ENCODE measurements at places on chromosomes 2 and 18. TPM values are rescaled to one million over a fixed set of nuclear protein-coding genes. Genes with fewer than 3 reads are reported as not detected.

DNA sequence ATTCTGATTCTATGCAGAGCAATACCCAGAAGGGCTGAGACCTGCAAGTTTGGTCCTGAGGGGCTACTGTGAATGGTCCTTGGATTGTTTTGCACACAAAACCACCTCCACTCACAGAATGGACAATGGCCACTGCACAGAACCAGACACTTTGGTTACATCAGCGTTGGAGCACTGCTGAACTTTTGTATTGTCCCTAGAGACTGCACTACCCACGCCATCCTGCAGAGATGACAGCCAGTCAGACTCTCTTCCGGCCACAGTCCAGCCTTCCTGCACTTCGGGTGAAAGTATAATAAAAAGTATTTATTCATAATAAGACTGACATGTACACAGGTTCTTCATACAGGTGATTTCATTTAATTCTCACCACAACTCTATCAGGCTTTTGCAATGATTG lies 35.7 kb downstream of the CELF4 start:
- H3K27ac ChIP-seq = no peak overlapping the region
- H3K4me3 ChIP-seq = no peak overlapping the region
- H3K36me3 ChIP-seq = no peaks in the 10 kb centered on the region
- no peak for DNase-seq
- no peaks in the 10 kb centered on the region for H3K4me1 ChIP-seq
- peaks cover 22% of the 10 kb centered on the region for H3K27me3 ChIP-seq

RSAD2 gene
- 0.72 TPM for total RNA-seq

PLEK gene
- total RNA-seq = 0.36 TPM

ALLC gene
- total RNA-seq = not detected

ABCG5 gene
- not detected for total RNA-seq

DNA sequence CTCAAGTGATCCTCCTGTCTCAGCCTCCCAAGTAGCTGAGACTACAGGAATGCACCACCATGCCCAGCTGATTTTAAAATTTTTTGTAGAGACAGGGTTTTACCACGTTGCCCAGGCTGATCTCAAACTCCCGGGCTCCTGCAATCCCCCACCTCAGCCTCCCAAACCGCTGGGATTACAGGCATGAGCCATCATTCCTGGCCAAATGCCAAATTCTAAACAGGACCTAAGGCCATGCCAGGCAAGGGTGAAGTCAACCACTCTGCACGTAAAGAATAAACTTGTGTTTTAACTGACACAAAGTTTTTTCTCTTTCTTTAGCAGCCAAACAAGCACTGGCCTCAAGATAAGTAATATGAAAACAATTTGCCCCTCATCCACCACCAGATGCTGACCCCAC lies 37.4 kb upstream of the SATB2 start:
- H3K27me3 ChIP-seq = no peaks in the 10 kb centered on the region
- no peak for DNase-seq
- H3K4me3 ChIP-seq = no peak overlapping the region

DNA sequence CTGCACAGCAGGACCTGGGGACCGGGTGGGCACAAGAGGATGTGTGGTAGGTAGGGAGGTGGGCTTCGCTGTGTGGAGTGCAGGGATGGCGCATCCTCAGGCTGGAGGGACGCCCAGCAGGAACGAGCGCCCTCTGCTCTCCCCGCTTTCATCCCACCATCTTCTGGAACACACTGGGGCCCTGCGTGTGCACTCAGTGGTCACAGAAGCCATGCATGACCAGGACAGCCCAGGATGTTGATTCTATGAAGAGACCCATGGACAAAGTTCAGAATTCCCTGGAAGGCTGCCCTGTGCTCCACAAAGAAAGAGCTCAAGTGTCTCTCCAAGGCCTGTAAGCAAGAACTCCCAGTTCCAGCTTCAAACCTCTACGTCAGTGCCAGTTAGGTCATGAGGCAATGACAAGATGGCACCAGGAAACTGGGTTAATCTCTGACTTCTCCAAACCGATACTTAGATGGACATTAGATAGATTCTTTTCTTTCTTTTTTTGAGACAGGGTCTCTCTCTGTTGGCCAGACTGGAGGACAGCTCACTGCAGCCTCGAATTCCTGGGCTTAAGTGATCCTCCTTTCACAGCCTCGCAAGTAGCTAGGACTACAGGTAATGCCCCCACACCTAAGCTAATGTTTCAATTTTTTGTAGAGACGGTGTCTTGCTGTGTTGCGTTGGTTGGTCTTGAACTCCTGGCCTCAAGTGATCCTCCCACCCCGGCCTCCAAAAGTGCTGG lies 3.4 kb downstream of the SLC66A2 start:
- H3K36me3 ChIP-seq = peaks cover 11% of the 10 kb centered on the region
- no peak for DNase-seq
- peaks cover 11% of the 10 kb centered on the region for H3K4me1 ChIP-seq
- H3K4me3 ChIP-seq = no peak overlapping the region
- no peaks in the 10 kb centered on the region for H3K27me3 ChIP-seq

GRCh38 chr2:183892315-183892941 lies 705.9 kb upstream of the ZNF804A start:
- no peaks in the 10 kb centered on the region for H3K36me3 ChIP-seq
- H3K4me3 ChIP-seq = no peak overlapping the region
- no peaks in the 10 kb centered on the region for H3K27me3 ChIP-seq
- no peak for DNase-seq

DNA sequence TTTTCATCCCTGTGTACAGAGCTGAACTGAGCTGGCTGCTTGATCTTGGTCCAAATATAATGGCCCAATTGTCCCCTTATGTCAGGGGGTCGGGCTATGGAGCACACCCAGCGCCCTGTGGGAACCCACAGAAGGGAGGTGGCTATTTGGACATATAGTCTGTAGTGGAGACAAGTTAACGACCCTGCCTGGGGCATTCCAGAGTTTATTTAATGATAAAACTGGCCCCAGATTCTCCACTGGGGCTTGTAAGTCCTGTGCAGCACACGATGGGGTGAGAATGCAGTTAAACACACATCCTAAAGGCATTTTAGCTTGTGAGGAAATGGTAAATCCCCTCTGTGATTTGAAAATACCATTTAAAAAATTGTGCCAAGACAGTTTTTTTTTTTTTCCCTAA lies 72.9 kb downstream of the QPCT start:
- H3K27ac ChIP-seq = peak overlapping the region; percentile 75
- no peaks in the 10 kb centered on the region for H3K36me3 ChIP-seq
- H3K4me3 ChIP-seq = no peak overlapping the region
- H3K27me3 ChIP-seq = no peaks in the 10 kb centered on the region
- DNase-seq = peak; percentile 78
- peaks cover 24% of the 10 kb centered on the region for H3K4me1 ChIP-seq

PAIP2B gene
- 0.59 TPM for total RNA-seq

KIAA2012 gene
- not detected for total RNA-seq

- H3K27ac ChIP-seq = no peak overlapping the region
- no peaks in the 10 kb centered on the region for H3K36me3 ChIP-seq
- H3K4me3 ChIP-seq = no peak overlapping the region
- no peak for DNase-seq
- H3K27me3 ChIP-seq = no peaks in the 10 kb centered on the region
Observed at GRCh38 chr18:3842844-3843243, 392.9 kb downstream of the TGIF1 start.

DNA sequence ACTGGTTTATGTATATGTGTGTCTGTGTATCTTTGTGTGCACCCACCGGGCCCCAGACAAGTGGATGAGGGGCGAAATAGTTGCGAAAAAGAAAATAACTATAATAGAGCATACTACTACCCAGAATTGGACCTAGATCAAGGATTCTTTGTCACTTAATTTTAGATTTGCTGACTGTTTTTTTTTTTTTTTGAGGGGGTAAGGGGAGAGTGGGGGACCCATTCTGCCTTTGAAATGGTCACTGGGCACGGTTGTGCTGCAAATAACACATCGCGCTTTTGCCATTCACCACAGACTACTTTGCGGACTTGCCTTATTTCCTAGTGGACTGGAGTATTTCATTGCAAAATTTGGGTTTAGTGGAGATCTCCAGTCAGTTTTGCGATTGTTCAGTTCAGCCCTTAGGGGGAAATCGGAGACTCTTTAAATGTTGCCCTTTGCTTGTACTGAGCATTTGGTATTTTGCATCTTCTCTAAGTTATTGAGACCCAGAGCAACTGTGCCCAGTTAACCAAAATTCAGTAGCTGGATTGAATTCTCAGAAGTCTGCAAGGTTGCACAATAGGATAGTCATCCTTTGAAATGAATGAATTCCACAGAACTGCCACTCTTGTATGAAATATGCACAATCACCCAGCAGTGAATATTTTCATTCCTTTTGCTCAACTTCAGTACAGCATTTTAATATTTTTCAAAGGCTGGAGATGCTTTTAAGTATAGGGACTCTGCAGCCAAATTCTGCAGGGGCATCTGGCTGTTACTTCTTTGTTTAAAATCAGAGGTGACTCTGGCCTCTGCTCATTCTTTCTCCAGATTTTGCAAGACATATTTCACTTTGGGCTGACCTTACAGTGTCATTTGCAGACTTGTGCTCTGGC lies 2.9 kb downstream of the TRIB2 start:
- H3K27me3 ChIP-seq = no peaks in the 10 kb centered on the region
- DNase-seq = peak; percentile 84
- H3K36me3 ChIP-seq = peaks cover 19% of the 10 kb centered on the region
- peak overlapping the region; percentile 86 for H3K27ac ChIP-seq

DNA sequence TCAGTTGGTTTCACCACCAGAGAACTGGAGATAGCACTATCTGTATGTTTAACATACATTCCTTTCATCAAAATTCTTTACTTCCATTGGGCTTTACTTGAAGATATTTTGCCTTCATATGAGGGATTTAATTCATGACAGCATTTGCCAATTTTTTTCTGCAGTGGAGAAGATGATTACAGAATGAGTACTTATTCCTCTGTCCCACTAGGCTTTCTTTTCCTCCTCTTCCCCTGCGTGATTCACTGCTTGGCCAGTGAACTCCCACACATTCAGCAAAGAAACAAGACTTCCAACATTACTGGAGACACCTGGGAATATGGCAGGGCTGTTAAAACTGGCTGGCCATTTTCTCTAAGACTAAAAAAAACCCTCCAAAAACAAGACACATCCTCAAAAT lies 425.8 kb upstream of the KCNH7 start:
- no peak overlapping the region for H3K4me3 ChIP-seq
- H3K27me3 ChIP-seq = no peaks in the 10 kb centered on the region
- H3K27ac ChIP-seq = no peak overlapping the region

THUMPD2 gene
- total RNA-seq = 8.0 TPM

DNA sequence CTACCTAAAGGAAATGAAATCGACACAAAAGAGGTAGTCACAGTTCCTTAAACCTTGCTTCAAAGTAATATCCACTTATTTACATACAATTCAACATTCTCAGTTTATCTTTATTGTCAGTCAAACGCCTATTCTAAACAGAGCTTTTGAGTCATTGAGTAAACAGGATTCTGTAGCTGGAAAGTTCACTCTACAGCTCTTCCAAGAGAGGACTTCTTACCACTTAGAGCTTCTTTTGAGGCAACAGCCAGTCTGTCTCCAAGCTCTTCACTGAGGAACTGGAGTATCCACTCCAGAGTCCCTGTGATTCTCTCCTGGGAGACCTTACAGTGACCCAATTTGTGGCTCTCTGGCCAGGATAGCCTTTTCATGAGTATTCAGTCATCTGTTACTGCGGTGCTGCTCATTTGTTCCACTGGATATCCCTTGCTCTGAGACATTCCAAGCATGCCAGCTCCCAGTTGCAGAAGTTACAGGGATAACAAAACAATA lies 210.9 kb upstream of the OSR1 start:
- peaks cover 4% of the 10 kb centered on the region for H3K4me1 ChIP-seq
- no peak overlapping the region for H3K27ac ChIP-seq
- H3K27me3 ChIP-seq = no peaks in the 10 kb centered on the region
- no peak overlapping the region for H3K4me3 ChIP-seq
- no peak for DNase-seq

GRCh38 chr2:129462967-129463366 lies 516.5 kb upstream of the RAB6C start:
- no peak overlapping the region for H3K4me3 ChIP-seq
- no peak overlapping the region for H3K27ac ChIP-seq
- H3K36me3 ChIP-seq = no peaks in the 10 kb centered on the region
- H3K27me3 ChIP-seq = no peaks in the 10 kb centered on the region
- no peaks in the 10 kb centered on the region for H3K4me1 ChIP-seq

LINC00305 gene
- not detected for total RNA-seq

ATOH8 gene
- 18.6 TPM for total RNA-seq

GRCh38 chr2:54787755-54788366 lies 64.4 kb downstream of the EML6 start:
- DNase-seq = no peak
- H3K36me3 ChIP-seq = no peaks in the 10 kb centered on the region
- H3K4me3 ChIP-seq = no peak overlapping the region
- H3K27ac ChIP-seq = no peak overlapping the region

DNA sequence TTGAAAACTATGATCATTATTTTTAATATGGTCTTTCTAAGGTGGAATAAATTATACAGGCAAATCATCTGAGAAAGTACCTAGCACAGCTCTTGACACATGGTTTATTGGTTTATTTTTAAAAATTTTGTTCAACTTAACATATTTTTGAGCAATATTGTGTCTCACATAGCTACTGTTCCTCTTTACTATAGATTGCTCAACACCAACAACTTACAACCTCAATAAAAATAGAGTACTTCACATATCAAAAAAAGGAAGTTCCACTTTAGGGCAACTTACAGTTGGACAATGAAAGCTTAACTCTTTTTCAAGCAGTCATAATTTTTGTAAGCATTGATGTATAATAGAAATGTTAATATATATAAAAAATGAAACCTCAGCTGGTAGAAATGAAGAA lies 440.9 kb upstream of the UBE2E3 start:
- H3K27me3 ChIP-seq = no peaks in the 10 kb centered on the region
- H3K4me1 ChIP-seq = no peaks in the 10 kb centered on the region
- H3K36me3 ChIP-seq = no peaks in the 10 kb centered on the region
- no peak overlapping the region for H3K27ac ChIP-seq
- no peak for DNase-seq
- H3K4me3 ChIP-seq = no peak overlapping the region

- no peak for DNase-seq
- H3K36me3 ChIP-seq = no peaks in the 10 kb centered on the region
- H3K4me3 ChIP-seq = no peak overlapping the region
- H3K4me1 ChIP-seq = no peaks in the 10 kb centered on the region
Observed at GRCh38 chr2:83196225-83196624, 1262.9 kb downstream of the SUCLG1 start.

DNA sequence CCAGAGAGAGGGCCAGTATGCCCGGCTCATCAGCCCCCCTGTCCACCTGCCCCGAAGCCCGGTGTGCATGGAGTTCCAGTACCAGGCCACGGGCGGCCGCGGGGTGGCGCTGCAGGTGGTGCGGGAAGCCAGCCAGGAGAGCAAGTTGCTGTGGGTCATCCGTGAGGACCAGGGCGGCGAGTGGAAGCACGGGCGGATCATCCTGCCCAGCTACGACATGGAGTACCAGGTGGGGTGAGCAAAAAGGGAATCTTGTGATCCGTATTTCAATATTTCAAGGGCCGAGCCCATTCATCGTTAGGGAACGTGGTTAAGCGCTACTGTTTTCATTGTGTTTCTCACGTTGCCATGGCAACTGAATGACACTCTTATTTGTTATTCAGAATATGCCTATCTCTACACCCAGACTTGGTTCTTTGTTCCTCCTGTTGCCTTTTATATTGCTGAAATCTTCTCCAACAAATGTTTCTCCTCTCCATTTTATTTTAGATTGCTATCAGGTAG lies 81.5 kb downstream of the NRP2 start:
- peaks cover 83% of the 10 kb centered on the region for H3K36me3 ChIP-seq
- H3K27ac ChIP-seq = peak overlapping the region; percentile 61
- DNase-seq = no peak
- H3K27me3 ChIP-seq = no peaks in the 10 kb centered on the region

DNER gene
- 0.36 TPM for total RNA-seq

Data from osteoblast (primary cell).